ENCODE measurements at places on chromosomes 6 and 20. TPM values are rescaled to one million over a fixed set of nuclear protein-coding genes. Genes with fewer than 3 reads are reported as not detected.

DNA sequence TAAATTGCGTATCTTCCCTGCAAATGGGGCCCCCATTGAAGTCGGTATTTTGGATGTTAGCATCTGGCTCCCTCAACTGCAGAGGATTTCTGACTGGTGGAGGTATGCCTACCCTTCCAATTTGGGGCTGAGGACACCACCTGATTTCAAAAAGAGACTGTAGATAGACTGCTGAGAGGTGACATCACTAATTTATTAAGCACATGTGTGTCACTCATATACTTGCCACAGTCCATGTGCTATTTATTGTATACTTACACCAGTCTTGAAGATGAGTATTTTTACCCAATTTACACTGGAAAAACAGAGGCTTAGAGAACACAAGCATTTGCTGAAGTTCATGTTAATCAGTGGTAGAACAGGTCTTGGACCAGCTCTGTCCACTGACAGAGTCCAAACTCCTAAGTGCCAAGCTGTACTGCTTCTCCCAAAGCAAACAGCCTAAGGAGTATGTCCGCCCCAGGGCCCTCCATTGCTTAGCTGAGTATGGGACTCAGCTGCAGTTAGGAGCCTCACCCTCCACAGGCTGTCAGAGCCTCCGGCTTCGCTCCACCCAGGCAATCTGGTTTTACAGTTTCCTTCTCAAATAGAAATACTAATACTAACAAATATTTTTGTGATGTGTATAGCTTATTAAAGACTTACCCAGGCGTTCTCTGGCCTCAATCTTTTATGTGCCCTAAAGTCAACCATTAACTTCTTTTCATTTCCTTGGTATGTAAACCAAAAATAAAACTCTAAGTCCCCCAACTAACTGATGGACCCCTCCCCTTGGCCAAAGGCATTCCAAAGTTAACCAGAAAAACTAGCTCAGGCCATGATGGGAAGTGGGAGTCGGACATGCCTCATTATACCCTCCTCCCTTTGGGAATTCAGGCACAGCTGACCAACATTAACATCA lies 17.5 kb downstream of the RIN2 start:
- DNase-seq = no peak

DNA sequence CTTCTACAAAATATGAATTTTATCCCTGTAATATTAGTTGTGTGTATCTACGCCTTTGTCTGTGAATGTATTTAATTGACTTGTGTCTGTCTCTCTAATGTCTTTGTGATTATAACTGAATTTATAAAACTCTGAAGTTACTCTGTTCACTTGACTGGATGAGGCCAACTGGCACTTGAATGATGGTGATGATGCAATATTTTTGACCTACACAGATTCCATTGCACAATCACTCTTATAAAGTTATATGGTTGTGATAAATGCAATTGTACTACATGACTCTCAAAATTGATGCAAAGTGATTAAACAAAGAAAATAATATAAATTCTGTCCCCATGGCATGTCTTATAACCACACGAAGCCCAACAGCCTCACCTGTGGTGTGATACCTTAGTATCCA lies 287.3 kb upstream of the PLN start:
- no peak for DNase-seq

- DNase-seq = no peak
Observed at GRCh38 chr6:124888581-124889371, 73.5 kb upstream of the RNF217 start.

- DNase-seq = peak; percentile 10
Observed at GRCh38 chr20:51220293-51220706, 197.4 kb upstream of the KCNG1 start.

GRCh38 chr6:83198486-83199172 lies 5.5 kb downstream of the RWDD2A start:
- peak; percentile 28 for DNase-seq

DNA sequence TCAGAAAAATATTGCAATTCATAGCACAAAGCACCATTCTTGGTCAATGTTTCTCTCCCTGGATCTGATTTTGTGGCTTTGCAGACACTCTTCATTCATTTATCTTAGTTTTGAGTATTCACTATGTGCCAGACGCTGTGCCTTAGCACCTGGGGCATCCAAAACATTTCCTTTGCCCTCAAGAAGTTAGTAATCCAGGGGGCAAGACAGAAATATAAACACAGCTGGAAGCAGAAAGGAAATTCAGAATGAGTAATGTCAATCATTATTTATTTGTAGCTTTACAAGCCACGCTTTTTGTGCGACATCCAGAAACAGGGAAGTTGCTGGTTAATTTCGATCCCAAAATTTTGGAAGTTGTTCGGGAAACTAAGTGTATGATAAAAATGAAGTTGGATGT lies 71.4 kb downstream of the DNAH8 start:
- no peak for DNase-seq

DNA sequence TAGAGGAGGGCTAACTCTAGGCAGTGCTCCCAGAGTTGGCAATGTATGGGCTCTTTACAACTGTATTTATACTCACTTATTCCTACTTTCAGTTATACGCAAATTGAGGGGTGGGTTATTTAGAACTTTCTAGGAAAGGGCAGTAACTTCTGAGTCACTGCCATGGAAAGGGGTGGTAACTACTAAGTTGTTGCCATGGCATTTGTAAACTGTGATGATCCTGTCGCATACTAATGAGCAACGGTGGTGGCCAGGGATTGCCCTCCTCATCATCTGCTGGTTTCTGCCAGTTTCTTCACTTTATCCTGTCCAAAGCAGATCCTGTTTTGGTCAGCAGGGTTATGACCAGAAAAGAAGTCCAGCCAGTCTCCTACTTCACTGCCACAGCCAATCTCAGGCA lies 95.5 kb upstream of the PTPRT start:
- no peak for DNase-seq

GRCh38 chr6:153131037-153131981 lies at the start of gene RGS17:
RGS17 (minus strand) TSS chr6:153131282; CDS start chr6:153044018, 87,264 bp downstream.
- DNase-seq = peak; percentile 72

DNA sequence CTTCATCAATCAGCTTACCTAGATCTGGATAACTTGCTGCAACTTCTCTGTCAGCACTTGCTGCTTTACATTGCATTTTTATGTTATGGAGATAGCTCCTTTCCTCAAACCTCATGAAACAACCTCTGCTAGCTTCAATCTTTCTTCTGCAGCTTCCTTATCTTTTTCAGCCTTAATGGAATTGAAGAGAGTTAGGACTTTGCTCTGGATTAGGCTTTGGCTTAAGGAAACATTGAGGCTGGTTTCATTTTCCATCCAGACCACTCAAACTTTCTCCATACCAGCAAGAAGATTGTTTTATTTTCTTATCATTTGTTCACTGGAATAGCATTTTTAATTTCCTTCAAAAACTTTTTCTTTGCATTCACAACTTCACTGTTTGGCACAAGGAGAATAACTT lies 48.8 kb upstream of the PAK5 start:
- no peak for DNase-seq

DNA sequence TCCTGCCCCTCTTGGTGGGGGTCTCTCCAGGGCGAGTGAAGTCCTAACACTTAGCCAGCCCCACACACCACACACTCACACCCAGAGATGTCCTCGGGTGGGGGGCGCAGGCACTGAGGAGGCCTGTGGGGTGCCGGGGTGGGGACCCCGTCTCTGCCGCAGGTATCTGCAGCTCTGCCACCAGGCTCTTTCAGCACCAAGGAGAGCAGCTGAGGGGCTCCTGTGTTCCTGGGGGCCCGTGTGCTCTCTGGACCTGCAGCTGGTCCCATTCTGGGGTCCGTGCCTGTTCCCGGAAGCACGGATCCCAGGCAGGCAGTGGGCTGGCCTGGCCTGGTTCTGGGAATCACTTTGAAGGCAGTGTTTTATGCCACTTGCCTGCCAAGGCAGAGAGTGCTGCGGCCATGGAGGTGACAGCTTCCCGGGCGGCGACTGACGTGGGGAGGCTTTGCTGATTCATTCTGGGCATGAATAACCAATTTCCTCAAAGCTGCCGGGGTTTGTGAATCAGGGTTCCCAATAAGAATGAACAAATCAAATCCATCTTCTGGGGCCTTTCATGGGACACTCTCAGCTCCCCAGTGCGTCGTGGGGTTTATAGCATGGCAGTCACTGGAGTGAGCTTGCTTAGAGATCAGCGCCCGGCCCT lies 54.4 kb upstream of the SLCO4A1 start:
- peak; percentile 30 for DNase-seq

GRCh38 chr20:15842872-15843271 lies 730.4 kb downstream of the KIF16B start:
- DNase-seq = no peak

DNA sequence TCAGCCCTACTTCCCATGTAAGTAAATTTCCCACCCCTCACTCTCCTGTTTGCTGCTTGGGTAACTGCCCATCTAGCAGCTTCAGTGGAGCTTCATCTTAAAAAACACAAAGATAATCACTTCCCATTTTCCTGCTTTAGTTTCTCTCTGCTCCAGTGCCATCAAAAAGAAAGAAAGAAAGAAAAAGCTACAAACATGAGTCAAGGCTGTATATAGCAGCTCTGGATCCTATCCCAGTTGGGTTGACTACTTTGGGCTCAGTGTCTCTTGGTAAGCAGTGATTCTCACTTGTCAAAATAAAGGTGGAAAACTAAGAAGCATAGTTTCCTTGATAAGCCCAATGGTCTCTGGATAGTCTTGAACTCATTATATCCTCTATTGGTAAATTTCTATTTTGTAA lies 48.7 kb upstream of the SRPK1 start:
- peak; percentile 60 for DNase-seq

DNA sequence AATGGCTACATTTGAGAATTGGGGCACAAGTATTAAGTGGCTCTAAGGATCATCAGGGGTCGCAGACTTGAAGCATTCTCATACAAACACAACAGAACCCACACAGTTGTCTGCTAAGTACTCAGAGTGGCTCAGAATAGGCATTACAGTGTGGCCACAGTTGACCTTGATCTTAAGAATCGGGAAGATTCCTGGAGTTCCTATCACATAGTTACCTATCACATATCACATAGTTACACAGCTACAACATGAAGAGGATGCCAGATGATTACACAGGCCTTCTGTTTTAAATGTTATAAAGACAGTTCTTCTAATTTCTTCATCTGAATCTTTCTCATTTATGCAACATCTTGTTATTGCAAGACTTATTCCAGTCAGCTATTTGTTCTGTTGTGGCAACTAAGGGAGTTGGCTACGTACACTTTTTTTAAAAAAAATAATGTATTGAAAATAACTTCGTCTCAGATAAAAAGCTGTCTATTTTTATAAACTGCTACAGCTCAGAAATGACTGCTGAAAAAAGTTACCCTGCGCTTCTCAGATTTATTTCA lies 129.0 kb downstream of the REV3L start:
- peak; percentile 13 for DNase-seq

DNA sequence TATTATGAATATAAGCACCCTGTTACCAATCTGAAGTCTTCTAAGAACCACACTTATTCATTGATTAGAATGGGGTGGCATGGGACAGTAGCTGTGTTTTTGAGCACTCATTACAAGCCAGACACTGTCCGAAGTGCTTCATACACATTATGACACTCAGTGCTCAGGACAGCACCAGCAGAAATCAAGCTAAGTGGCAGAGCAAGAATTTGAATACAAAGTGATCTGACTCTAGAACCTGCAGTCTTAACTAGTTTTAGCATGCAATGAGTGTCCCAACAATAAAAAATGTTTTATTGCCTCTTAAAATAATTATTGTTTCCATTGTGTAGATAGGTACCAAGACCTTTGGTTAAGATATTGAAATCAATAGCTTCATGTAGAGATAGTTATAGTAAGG lies 39.1 kb upstream of the GLP1R start:
- DNase-seq = no peak

- no peak for DNase-seq
Observed at GRCh38 chr6:36999061-36999750, 6.2 kb upstream of the FGD2 start.

DNA sequence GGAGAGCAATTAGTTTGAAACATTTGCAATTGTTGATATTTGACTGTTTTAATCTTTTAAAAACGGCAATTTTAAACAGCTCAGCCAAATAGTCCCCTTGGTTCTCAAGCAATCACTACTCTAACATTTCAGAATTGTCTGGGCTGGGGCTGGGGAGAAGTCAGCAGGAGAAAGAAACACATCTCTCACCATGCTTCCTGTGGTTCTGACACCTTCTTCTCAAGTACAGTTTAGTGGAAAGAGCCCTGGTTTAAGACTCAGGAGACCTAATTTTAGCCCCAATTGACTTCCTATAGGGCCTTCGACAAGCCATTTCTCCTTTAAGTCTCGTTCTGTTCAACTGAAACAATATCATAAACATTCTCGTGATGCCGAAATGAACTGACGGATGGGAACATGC lies 168.4 kb upstream of the CDYL start:
- DNase-seq = no peak

GRCh38 chr6:12008366-12009179 lies 3.5 kb upstream of the HIVEP1 start:
- peak; percentile 62 for DNase-seq

Gene POFUT1
- total RNA-seq = 47.8 TPM

Gene CMTR1
- 49.9 TPM for total RNA-seq

Gene TMEM151B
- not detected for total RNA-seq
